HT-29 (cell line): ENCODE measurements at places on chromosomes 3 and 15.

DNA sequence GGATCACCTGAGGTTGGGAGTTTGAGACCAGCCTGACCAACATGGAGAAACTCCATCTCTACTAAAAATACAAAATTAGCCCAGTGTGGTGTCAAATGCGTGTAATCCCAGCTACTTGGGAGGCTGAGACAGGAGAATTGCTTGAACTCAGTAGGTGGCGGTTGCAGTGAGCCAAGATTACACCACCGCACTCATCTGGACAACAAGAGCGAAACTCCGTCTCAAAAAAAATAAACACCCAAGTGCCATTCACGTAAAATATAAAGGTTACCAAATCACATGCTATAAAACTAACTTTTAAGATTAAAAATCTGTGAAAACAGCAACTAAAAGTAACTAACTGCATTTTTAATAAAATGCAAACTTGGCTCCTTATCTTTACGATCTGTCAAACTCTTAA, 8.9 kb downstream of the TRIM59 start:
- no peak for DNase-seq

DNA sequence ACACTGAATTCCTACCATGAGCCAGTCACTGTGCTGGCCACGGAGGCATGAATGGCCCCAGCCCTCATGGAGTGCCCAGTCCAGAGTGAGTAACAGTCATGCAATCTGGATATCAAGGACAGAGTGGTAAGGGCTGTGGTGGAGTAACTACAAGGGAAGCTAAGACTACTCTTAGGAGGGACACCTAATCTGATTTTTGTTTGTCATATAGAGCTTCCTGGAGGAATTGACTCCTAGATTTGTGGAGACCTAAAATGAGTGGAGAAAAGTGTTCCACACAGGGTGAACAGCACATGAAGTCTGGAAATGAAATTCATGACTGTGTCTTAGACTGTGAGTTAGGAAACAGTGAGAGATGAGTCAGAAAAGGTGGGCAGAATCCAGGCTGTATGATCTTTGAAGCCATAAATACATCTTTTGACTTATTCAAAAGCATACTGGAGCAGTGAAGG, 219.9 kb downstream of the NFKBIZ start:
- DNase-seq = no peak

DNA sequence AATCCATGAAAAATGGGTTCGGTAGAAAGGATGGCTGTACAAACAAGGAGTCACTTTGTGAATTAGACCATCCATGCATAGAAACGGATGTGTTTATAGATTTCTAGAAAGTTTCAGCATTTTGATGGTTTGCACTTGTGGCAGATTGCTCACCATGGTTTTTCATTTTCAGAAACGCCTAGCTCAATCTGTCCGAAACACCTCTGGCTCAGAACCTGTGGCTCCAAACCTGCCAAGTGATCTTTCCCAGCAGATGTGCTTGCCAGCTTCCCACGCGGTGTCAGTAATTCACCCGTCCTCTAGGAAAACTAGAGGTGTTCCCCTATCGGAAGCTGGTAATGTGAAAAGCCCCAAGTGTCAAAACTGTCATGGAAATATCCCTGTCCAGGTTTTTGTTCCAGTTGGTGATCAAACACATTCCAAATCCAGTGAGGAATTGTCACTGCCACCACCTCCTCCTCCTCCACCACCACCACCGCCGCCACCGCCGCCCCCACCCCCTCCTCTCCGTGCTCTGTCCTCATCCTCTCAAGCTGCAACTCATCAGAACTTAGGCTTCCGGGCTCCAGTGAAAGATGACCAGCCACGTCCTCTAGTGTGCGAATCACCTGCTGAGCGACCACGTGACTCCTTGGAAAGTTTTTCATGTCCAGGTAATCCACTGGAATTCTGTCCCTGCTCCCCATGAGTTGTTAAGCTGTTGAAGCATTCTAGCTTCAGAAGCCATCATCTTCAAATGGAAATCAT, 21.2 kb downstream of the WHAMM start:
- DNase-seq = no peak

GRCh38 chr3:103048068-103048722, 613.4 kb downstream of the ZPLD1 start:
- DNase-seq = no peak

GRCh38 chr3:193788189-193788991, 195.4 kb downstream of the OPA1 start:
- DNase-seq = peak; percentile 84

GRCh38 chr3:97996988-97997387, 24.8 kb upstream of the RIOX2 start:
- DNase-seq = no peak

- DNase-seq = no peak
Observed at GRCh38 chr3:68878322-68878721, 54.0 kb downstream of the TAFA4 start.

DNA sequence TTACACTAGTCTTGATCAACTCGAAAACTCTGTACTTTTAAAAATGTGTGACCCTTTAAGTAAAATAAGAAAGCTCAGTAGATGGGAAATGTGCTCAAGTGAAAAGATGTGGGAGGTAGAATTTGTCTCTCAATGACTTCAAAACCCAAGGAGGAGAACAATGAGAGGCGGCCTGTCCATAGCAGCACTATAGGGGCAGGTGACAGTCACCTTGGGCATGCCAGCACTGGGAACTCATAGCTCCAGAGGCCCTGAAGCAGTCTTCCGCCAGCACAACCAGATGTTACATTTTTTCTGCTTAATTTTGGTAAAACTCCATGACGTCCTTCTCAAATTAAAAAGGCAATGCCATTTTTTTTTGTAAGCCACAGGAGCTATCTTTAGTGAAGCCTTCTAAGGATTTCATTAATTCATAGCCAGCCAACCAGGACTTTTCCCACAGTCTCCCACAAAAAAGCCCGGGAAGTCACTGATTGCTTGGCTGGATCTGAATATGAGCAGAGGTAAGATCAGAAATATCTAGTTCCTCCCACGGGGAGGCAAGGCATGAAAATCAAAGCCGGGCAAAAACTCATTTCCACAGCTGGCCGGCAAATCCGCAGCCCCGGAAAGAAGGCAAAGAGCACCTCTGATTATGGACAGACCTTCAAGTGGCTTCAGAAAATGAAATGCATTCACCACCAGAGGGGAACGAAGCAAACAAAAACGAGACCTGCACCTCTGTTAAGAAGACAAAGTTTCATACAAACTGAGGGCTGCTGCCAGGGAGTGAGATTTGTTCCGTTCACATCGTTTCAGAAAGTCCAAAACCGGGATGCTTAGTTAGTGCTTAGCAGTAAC, 10.5 kb downstream of the IL17RD start:
- DNase-seq = no peak

GRCh38 chr3:114831861-114832260, 315.2 kb downstream of the ZBTB20 start:
- no peak for DNase-seq

- DNase-seq = peak; percentile 29
Observed at GRCh38 chr3:127867986-127868385, 45.7 kb upstream of the MGLL start.

DNA sequence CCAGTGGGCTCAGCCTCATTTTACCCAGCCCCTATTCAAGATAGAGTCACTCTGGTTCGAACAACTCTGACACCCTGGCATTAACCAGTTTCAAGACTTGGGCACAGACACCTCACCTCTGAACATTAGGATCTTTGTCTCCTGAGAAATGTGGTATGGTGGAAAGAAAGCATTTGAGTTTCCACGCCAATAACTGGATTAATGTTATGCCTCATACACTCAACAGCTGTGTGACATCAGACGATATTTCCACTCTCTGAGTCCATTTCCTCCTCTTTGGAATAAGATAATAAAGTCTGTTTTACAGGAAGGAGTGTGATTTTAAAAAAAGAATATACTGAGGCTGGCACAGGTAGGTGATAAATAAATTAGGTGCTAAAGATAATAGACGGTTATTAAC, 121.3 kb upstream of the CHL1 start:
- DNase-seq = no peak

DNA sequence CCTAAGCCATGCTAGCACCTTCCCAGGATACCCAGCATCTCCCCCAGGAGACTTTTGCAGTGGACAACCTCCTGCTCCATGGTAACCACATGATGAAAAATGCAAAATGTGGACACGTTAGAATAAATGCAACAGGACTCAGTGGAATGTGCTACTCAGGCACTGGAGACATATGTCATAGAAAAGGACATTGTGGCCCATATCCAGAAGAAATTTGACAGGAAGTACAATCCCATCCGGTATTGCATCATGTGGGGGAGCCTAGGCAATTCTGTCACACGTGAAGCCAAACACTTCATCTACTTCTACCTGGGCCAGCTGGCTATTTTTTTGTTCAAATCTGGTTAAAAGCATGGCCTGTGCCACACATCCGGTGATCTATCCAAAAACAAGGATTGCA, 227.2 kb upstream of the GPR149 start:
- DNase-seq = no peak
